Uterus (tissue), 4 donors: ENCODE measurements at places on chromosomes 7 and 10. TPM values are rescaled to one million over a fixed set of nuclear protein-coding genes. Genes with fewer than 3 reads are reported as not detected.

DNA sequence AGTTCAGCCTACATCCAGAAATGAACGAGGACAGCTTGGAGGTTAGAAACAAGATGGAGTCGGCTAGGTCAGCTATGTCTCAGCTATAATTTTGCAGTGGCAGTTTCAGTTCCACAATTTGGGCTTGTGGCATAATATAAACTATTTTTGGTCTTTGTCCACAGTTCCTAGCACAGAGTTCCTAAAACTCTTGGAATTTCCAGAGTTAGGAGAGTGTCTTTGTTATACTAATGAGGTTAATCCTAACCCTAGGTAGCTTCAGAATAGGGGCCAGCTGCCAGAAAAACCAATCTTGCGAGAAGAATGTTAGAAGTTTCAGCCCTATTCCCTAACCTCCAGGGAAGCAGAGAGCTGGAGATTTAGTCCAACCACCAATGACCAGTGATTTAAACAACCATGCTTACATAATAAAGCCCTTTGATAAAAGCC, 131.9 kb downstream of the AKR1D1 start:
- H3K4me3 ChIP-seq, result no peak overlapping the region
- no peak overlapping the region for H3K27ac ChIP-seq
- DNase-seq, result no peak
- H3K27me3 ChIP-seq, result no peaks in the 10 kb centered on the region
- no peaks in the 10 kb centered on the region for H3K4me1 ChIP-seq

GRCh38 chr10:23157691-23158369, 34.3 kb upstream of the PTF1A start:
- no peak overlapping the region for H3K27ac ChIP-seq
- no peaks in the 10 kb centered on the region for H3K36me3 ChIP-seq
- H3K4me3 ChIP-seq, result no peak overlapping the region

Gene STEAP2
- 28.2 TPM for total RNA-seq

Gene STOX1
- 0.51 TPM for total RNA-seq

- DNase-seq, result no peak
- no peaks in the 10 kb centered on the region for H3K27me3 ChIP-seq
- no peak overlapping the region for H3K4me3 ChIP-seq
These were observed 92.7 kb downstream of the SEMA3D start for GRCh38 chr7:85094046-85094725.

DNA sequence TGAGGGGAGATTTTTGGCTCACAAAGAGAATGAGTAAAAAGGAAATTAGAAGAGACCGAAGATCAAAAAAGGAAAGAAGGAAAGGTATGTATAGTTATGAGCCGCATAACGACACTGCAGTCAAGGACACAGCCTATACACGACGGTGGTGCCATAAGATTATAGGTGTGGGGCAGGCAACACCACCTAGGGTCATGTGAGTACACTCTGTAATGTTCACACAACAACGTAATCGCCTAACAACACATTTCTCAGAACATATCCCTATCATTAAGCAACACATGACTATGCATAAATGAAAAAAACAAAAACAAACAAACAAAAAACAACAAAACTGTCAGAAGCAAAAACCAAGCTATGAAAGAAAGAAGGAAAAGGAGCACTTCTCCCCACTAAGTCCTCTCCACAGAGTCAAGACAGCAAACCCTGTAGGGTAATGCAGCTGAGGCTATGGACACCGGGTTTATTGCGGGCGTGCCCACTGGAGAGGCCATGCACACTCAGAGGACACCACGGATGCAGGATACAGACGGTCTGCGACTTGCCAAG, 45.1 kb downstream of the PIP4K2A start:
- H3K27me3 ChIP-seq, result no peaks in the 10 kb centered on the region
- H3K36me3 ChIP-seq, result no peaks in the 10 kb centered on the region
- H3K4me1 ChIP-seq, result no peaks in the 10 kb centered on the region
- no peak overlapping the region for H3K4me3 ChIP-seq
- H3K27ac ChIP-seq, result no peak overlapping the region

GRCh38 chr10:84012831-84013458, 126.4 kb upstream of the GHITM start:
- DNase-seq, result no peak
- H3K36me3 ChIP-seq, result no peaks in the 10 kb centered on the region
- H3K27ac ChIP-seq, result no peak overlapping the region
- no peak overlapping the region for H3K4me3 ChIP-seq

Gene ANKRD61
- not detected for total RNA-seq

DNA sequence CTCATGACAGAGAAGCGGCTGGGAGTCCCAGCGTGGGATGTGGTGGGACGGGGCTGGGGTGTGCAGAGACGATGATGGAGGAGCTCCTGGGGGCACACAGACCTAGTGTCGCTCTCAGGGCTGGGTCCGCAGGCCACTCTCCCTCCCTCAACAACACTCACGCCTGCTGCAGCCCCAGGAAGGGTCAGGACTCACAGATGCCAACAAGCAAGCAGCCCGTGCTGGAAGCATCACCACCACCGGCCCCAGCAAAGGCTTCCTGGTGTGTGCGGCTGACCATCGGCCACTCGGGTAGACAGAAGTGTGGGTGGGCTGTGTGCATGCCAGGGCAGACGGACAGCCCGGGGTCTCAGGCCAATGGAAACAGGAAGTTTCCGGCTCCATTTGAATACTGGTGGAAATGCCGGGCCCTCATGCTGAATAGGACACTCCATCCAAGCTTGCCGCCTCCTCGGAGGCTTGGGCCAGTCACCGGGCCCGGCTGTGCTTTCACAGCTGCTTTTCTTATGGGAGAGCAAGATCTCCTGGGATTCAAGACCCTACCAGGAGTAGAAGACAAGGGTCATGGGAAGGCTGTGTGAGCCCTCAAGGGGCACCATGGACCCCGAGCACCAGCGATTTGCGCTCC, 178.1 kb downstream of the ELFN1 start:
- no peaks in the 10 kb centered on the region for H3K36me3 ChIP-seq
- no peak for DNase-seq
- no peak overlapping the region for H3K27ac ChIP-seq
- no peak overlapping the region for H3K4me3 ChIP-seq

DNA sequence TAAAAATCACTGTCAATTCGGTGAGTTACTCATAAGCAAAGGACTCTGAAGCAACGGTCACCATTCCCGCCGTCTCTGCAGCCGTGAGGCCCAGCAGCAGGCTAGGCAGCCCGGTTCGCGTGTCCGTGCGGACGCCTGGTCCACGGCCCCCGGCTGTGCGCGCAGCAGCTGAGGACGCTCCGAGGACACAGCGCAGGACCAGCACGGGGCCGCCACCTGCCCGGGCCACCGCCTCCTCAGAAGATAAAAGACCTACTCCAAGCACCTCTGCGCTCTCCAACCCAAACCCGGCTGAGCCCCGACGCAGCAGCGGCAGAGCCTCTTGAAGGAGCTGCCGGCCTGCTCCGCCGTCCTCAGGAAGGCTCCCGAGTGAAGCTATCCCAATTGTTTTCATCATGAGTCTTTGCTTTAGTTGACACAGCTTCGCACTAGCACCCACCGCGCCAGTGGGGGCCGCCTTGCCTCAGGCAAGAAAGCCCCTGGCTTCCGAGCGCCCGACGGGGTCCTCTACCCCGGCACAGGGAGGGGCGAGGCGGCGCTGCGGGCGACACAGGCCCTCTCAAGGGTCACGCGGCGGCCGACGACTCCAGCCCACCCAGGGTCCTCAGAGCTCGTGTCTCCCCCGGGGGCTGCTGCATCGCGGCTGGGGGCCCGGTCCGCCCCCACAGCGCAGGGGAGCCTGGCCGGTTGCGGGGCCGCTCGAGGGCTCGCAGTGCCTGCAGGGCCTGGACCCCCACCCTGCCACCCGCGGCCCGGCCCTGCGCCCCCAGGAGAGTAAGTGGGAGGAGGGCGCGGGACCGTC, 16.9 kb upstream of the GPR146 start:
- H3K27me3 ChIP-seq, result no peaks in the 10 kb centered on the region
- peak overlapping the region; percentile 93 for H3K27ac ChIP-seq
- peak overlapping the region; percentile 29 for H3K4me3 ChIP-seq
- no peaks in the 10 kb centered on the region for H3K36me3 ChIP-seq
- H3K4me1 ChIP-seq, result peaks cover 16% of the 10 kb centered on the region
- DNase-seq, result no peak

DNA sequence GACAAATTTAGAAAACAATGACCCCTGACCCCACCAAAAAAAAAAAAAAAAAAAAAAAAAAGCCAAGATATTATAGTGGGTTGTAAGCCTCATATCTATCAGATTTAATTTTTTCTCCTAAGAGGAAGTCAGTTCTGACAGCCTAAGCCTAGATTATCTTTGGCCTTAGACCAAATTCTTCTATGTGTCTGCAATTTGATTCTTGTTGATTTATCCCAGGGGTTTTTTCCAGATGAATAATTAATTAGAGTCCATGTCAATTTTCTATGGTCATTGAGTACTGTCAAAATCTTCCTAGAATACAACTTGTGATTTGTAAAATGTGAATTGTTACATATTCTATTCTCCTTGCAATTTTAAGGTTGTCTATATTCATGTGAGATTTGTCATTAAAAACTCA, 151.6 kb upstream of the CACNA2D1 start:
- no peaks in the 10 kb centered on the region for H3K4me1 ChIP-seq
- no peak for DNase-seq
- H3K4me3 ChIP-seq, result no peak overlapping the region
- no peaks in the 10 kb centered on the region for H3K36me3 ChIP-seq

Gene FGFR2
- total RNA-seq, result 64.8 TPM

Gene ABCC2
- total RNA-seq, result 0.29 TPM

Gene MLXIPL
- 1.7 TPM for total RNA-seq

DNA sequence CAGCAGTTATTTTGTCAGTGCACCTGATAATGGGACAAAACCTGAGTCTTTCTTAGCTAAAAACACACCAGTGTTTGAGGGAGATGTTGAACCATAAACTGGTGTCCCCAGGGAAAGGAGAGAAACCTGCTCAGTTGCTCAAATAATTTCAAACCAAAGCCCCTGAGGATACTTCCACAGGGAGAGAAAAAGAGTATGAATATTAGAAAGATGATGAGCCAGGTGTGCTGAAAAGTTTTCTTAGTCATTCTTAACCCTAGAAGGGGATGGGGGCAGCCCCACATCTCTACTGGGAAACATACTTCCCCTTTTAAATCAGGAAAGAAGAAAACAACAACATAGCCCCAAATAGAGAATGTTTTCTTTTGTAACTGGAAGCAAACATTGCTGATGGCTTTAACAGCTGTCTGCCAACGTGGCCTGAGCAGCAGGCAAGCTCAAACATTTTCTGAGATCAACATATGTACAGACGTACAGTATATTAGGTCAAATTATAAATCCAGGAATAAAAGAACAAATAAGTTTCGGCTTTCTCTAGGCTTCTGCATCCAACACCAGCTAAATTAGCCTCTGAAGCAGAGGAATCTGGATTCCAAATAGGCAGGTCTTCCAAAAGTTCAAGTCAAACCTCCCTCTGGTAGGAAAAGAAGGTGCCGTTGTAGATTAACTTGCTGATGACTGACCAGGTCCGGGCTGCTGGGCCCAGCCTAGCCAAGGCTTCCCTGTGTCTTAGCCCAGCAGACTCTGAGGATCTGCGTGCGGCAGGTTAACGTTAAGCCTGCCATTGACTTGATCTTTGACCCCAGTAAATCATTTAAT, 30.5 kb upstream of the FBXW4 start:
- H3K36me3 ChIP-seq, result no peaks in the 10 kb centered on the region
- no peak for DNase-seq
- H3K4me3 ChIP-seq, result no peak overlapping the region
- H3K27me3 ChIP-seq, result no peaks in the 10 kb centered on the region
- H3K27ac ChIP-seq, result no peak overlapping the region
